Activated CD4-positive, alpha-beta T cell treated with anti-CD3 and anti-CD28 coated beads, Interleukin-2, amount 10 ng/mL, durations not matched to agents 7 days and 5 days (primary cell): ENCODE measurements at places on chromosomes 13 and 19. TPM values are rescaled to one million over a fixed set of nuclear protein-coding genes. Genes with fewer than 3 reads are reported as not detected.

The SIGLEC5 gene
- not detected for total RNA-seq

DNA sequence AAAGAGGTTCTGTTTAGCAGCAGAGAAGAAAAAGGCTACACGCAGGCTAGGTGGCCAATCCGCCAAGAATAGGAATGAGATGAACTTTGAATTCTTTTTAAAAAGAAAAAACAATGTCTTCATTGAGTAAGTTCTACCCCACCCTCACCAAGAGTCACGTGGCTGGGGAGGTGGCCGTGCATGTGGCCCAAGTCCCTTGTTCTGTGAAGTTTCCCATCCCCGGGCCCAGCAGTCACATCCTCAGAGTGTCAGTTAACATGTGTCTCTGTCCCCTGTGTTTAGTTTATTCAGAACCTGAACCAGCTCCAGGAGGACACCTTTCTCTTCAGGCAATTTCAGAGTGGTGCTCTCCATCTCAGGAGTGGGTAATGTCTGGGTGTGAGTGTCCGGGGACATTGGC is 57.1 kb upstream of the MCF2L start:
- no peaks in the 10 kb centered on the region for H3K36me3 ChIP-seq
- H3K27ac ChIP-seq, result no peak overlapping the region
- no peaks in the 10 kb centered on the region for H3K27me3 ChIP-seq
- H3K4me1 ChIP-seq, result no peaks in the 10 kb centered on the region
- H3K4me3 ChIP-seq, result no peak overlapping the region
- DNase-seq, result no peak

DNA sequence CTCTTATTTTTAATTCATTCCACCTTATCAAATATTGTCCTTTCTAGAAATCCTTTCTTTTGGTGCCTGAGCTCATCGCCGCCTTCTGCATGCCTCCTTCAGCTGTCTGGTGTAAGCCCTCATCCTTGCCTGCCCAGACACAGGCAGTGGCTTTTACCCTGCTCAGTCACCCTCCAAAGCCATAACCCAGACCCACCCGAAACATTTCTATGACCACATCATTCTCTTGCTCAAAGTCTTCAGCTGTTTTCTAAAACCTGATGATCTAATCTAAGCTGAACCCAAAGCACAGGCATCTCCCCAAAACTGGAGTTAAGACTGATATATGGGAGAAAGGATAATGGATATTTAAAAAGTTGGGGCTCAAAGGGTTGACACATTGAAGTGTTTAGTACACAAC is 753.7 kb upstream of the SGCG start:
- H3K36me3 ChIP-seq, result no peaks in the 10 kb centered on the region
- DNase-seq, result no peak
- no peak overlapping the region for H3K4me3 ChIP-seq
- H3K27ac ChIP-seq, result no peak overlapping the region

DNA sequence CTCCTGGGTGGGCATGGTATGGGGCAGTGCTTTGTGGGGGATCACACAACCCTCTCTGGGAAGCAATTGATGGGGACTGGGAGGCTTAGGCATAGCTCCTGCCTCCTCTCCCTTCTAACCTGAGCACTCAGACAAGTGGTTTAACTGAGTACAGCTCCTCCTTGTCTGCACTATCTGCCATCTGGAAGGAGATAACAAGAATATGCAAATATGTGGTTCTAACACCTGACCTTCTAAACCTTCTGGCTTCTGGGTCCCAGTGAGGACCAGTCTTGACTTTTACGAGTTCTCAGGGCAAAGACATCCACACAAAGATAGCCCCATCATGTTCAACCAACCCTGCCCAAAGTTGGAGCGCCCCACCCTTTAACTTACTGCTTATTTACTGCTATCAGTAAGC is 381.0 kb upstream of the TSHZ3 start:
- H3K27me3 ChIP-seq, result no peaks in the 10 kb centered on the region
- H3K4me1 ChIP-seq, result no peaks in the 10 kb centered on the region
- no peak overlapping the region for H3K4me3 ChIP-seq
- no peak for DNase-seq
- H3K27ac ChIP-seq, result no peak overlapping the region

The NKPD1 gene
- 0.17 TPM for total RNA-seq

The S1PR5 gene
- total RNA-seq, result not detected

DNA sequence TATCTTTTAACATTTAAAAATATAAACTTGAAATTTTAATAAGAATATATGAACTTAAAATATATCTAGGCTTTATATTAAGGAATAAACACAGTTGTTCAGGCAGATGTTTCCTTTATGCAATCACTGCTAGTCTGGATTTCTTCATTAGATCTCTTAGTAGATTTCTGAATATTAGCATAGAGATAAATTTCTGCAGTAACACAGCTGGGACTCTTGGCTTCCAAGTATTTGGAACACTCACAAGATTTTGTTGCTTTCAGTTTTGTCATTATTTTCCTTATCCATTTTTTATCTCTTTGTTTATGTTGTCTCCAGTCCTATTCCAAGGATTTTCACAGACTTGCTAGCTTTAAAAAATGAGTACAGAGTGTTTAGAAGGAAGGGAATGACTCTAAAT is 857.1 kb downstream of the GPC5 start:
- no peak for DNase-seq
- H3K27ac ChIP-seq, result no peak overlapping the region
- H3K4me1 ChIP-seq, result no peaks in the 10 kb centered on the region
- H3K27me3 ChIP-seq, result no peaks in the 10 kb centered on the region
- H3K4me3 ChIP-seq, result no peak overlapping the region

DNA sequence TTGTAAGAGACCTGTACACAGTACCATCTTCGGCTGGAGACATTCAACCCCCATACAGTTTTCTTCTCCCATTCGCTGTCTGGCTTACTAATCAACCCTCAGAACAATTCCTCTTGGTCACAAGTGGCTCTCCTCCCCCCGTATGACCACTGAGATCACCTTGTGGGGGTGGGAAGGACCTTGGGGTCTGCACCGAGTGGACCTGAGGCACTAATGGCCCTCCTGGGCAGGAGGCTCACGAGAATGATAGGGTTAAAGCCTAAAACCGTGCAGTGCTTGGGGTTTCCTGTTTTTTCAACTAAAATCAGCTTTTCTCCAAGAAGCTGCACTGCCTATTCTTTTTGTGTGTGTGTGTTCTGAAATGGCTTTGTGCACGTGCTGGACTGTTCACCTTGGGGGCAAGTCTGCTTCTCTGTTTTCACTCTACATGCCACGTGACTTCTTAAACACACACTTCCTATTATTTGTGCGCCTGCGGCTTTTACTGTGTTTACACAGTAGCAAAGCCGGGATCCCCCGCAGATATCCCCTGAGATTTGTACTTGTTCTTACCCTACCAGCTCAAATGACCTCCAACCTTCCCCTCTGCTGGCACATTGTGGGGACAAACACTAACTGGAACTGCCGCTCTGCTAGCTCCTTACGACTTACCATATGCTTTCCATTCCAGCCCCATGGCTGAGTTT is 12.3 kb downstream of the RBM26 start:
- DNase-seq, result peak; percentile 58
- H3K4me3 ChIP-seq, result peak overlapping the region; percentile 40
- peak overlapping the region; percentile 67 for H3K27ac ChIP-seq
- H3K36me3 ChIP-seq, result peaks cover 43% of the 10 kb centered on the region
- peaks cover 52% of the 10 kb centered on the region for H3K4me1 ChIP-seq
- H3K27me3 ChIP-seq, result no peaks in the 10 kb centered on the region

- DNase-seq, result peak; percentile 52
- peaks cover 9% of the 10 kb centered on the region for H3K36me3 ChIP-seq
- H3K27ac ChIP-seq, result peak overlapping the region; percentile 86
- H3K27me3 ChIP-seq, result peaks cover 2% of the 10 kb centered on the region
Observed at GRCh38 chr19:3798137-3798536, 12.0 kb upstream of the MATK start.

- no peak overlapping the region for H3K27ac ChIP-seq
- H3K27me3 ChIP-seq, result peaks cover 10% of the 10 kb centered on the region
- no peaks in the 10 kb centered on the region for H3K36me3 ChIP-seq
Observed at GRCh38 chr19:31262725-31263191, 86.5 kb downstream of the TSHZ3 start.

The EPN1 gene
- total RNA-seq, result 64.2 TPM

- H3K4me3 ChIP-seq, result no peak overlapping the region
- no peaks in the 10 kb centered on the region for H3K36me3 ChIP-seq
- peaks cover 7% of the 10 kb centered on the region for H3K27me3 ChIP-seq
- no peak overlapping the region for H3K27ac ChIP-seq
- peaks cover 11% of the 10 kb centered on the region for H3K4me1 ChIP-seq
- no peak for DNase-seq
Observed at GRCh38 chr13:43583321-43583720, 203.5 kb downstream of the ENOX1 start.

DNA sequence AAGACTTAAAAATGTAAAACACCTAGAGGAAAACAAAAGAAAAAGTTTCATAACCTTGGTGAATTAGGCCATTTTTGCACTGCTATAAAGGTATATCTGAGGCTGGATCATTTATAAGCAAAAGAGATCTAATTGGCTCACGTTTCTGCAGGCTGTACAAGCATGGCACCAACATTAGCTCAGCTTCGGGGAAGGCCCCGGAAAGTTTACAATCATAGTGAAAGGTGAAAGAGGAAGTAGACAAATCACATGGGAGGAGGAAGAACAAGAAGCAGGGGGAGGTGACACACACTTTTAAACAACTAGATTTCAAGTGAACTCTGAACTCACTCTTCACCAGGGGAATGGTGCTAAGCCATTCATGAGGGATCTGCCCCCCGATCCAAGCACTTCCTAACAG is 1358.5 kb upstream of the PCDH9 start:
- no peak overlapping the region for H3K27ac ChIP-seq
- no peak for DNase-seq
- H3K4me1 ChIP-seq, result no peaks in the 10 kb centered on the region
- no peaks in the 10 kb centered on the region for H3K36me3 ChIP-seq
- no peaks in the 10 kb centered on the region for H3K27me3 ChIP-seq

DNA sequence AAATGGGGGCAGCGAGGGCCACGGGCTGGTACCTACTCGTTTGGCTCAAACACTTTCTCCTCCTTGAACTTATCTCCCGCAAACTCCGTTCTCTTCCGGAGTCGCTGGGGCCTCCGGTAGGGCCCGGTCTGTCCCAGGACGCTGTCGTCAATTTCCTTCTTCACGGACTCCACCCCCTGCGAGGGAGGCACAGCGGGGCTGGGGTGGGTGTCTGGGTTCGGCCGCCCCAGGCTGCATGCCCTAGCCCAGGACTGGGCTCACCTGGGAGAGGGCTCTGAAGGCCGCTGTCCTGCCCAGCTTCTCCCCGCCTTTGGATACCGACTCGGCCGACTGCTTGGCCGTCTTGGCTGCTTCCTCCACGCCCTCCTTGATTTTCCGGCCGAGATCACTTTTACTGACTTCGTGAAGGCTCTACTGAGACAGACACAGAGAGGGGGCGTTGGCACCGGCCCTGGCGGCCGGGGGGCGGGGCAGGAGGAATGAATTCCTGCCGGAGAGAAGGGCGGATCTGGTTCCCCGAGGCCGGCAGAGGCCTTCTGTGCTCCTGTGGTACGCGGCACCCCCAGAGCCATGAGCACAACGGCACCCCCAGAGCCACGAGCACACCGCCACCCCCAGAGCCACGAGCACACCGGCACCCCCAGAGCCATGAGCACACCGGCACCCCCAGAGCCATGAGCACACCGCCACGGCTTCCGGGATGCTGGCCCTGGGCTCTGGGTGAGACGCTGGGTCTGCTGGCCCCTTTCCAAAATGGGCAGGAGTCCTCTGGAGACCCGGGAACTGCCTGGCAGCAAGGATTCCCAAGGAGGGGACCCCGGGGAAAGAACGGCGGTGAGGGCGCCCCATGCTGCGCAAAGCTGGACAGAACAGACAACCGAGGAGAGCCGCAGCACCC is 8.1 kb upstream of the CTXN1 start:
- no peak overlapping the region for H3K27ac ChIP-seq
- no peak for DNase-seq
- H3K4me1 ChIP-seq, result peaks cover 4% of the 10 kb centered on the region

The KCNN1 gene
- total RNA-seq, result not detected

The GPR12 gene
- not detected for total RNA-seq

DNA sequence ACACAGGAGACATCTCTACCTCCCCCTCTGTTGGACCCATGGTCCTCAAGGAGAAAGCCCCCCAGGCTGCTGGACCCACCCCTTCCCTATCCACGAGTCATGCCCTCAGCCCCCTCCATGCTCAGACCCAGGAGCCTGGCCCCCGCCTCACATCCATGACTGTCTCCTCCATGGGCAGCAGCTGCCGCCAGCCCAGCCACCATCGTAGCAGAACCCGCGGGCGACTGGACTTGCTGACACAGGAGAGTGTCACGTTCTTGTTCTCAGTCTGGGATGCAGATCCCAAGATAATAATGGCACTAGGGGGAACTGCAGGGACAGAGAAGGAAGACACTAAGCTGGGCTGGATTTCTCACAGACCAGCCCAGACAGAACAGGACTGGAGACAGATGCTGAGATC is 3.8 kb downstream of the NPHS1 start:
- H3K27ac ChIP-seq, result no peak overlapping the region
- H3K36me3 ChIP-seq, result no peaks in the 10 kb centered on the region
- no peak overlapping the region for H3K4me3 ChIP-seq
- no peak for DNase-seq

- H3K27me3 ChIP-seq, result no peaks in the 10 kb centered on the region
- no peak for DNase-seq
- H3K4me1 ChIP-seq, result peaks cover 41% of the 10 kb centered on the region
- H3K36me3 ChIP-seq, result peaks cover 18% of the 10 kb centered on the region
- H3K27ac ChIP-seq, result peak overlapping the region; percentile 77
Observed at GRCh38 chr13:102593466-102593865, 3.3 kb upstream of the TPP2 start.

The LRG1 gene
- total RNA-seq, result not detected

- no peak overlapping the region for H3K27ac ChIP-seq
- no peak overlapping the region for H3K4me3 ChIP-seq
Observed at GRCh38 chr19:49287141-49287770, 37.7 kb downstream of the SLC6A16 start.

- H3K27ac ChIP-seq, result no peak overlapping the region
- DNase-seq, result no peak
- no peaks in the 10 kb centered on the region for H3K4me1 ChIP-seq
- H3K4me3 ChIP-seq, result no peak overlapping the region
- H3K36me3 ChIP-seq, result no peaks in the 10 kb centered on the region
- no peaks in the 10 kb centered on the region for H3K27me3 ChIP-seq
Observed at GRCh38 chr19:30670011-30670329, 297.8 kb downstream of the ZNF536 start.

The ITGBL1 gene
- total RNA-seq, result not detected

- H3K27ac ChIP-seq, result no peak overlapping the region
- H3K36me3 ChIP-seq, result no peaks in the 10 kb centered on the region
- H3K4me3 ChIP-seq, result no peak overlapping the region
- peaks cover 6% of the 10 kb centered on the region for H3K27me3 ChIP-seq
- H3K4me1 ChIP-seq, result no peaks in the 10 kb centered on the region
Observed at GRCh38 chr13:110232142-110232541, 74.8 kb downstream of the COL4A1 start.

The ZNF823 gene
- 7.4 TPM for total RNA-seq

DNA sequence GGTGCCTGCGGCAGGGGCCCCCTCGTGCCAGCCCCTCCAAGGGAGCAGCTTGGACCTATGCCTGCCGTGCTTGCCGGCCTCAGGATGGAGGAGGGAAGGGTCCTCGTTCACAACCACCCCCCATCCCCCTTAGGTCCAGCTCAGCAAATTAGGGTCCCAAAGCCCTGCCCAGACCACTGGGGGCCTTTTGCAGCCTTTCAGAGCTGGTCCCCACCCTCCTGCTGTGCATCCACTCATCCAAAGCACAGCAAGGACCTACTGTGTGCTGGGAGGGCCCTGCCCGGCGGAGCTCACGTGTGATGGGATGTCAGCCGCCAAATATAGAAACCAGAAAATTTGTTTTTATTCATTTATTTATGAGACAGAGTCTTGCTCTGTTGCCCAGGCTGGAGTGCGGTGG is 16.5 kb upstream of the SLC7A10 start:
- no peaks in the 10 kb centered on the region for H3K4me1 ChIP-seq
- H3K36me3 ChIP-seq, result no peaks in the 10 kb centered on the region
- DNase-seq, result no peak
- no peak overlapping the region for H3K4me3 ChIP-seq
- no peak overlapping the region for H3K27ac ChIP-seq
